Adrenal gland (tissue), 19 donors: ENCODE measurements at places on chromosomes 5 and 9.

DNA sequence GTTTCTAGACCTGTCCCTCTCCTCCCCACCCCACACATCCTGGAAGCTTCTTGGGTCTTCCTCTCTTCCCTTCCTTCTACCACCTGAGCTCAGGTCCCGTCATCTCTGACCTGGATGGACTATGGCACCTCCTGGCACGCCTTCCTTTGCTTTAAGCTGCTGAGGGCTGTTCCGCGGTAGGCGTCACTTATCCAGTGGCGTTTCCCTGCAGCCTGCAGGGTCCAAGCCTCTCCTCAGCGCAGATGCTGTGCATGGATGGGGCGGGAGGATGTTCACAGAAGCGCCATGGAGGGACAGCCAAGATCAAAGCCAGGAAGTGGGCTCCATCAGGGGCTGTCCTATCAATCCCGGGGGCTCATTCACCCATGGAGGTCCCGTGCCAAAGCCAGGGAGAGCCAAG is 23.8 kb upstream of the CNOT6 start:
- no peaks in the 10 kb centered on the region for H3K4me1 ChIP-seq
- DNase-seq, result no peak
- H3K4me3 ChIP-seq, result no peak overlapping the region
- H3K36me3 ChIP-seq, result no peaks in the 10 kb centered on the region

DNA sequence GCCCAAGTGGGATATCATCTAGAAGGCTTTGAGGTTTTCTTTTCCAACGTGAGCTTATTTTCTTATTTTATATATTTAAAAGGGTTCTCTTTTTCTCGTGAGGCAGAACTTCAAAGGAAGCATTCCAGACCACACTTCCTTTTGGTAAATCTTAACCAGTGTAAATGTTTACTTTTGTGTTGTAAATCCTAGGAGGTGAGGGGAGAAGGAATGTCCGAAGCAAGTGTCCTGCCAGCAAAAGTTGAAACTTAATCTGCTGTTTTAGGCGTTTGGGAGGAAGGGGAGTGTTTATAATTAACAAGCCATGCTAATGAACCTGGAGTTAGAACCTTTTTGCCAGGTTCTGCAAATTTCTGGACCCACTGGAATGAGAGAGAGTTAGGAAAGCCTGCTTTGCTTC is 37.9 kb downstream of the WWC1 start:
- DNase-seq, result no peak
- no peaks in the 10 kb centered on the region for H3K27me3 ChIP-seq
- no peaks in the 10 kb centered on the region for H3K36me3 ChIP-seq
- no peak overlapping the region for H3K4me3 ChIP-seq
- H3K27ac ChIP-seq, result no peak overlapping the region

- no peak overlapping the region for H3K4me3 ChIP-seq
- no peak overlapping the region for H3K27ac ChIP-seq
- peaks cover 5% of the 10 kb centered on the region for H3K4me1 ChIP-seq
- DNase-seq, result no peak
Observed at GRCh38 chr9:129580211-129580915, 40.5 kb downstream of the C9orf50 start.

DNA sequence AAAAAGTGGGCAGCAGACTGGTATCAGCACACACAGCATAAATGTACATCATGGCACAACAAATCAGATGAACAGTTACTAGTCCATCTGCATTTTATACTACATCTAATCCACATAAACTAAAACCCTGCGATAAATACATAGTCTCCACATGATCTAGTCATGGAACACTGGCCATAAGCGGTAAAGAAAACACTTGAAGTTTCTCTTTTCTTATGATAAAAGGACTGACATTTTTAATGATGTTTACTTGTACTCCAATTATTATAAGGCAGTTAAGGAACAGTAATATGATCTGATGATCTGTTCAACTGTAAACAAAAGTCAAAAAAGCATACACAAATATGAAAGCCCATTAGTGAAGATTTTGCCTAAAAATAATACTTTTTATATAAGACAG is 112.5 kb downstream of the MPDZ start:
- H3K27ac ChIP-seq, result no peak overlapping the region
- H3K4me1 ChIP-seq, result no peaks in the 10 kb centered on the region
- no peak for DNase-seq
- no peak overlapping the region for H3K4me3 ChIP-seq

GRCh38 chr9:4748612-4749011 is 7.6 kb upstream of the AK3 start:
- DNase-seq, result no peak
- H3K4me1 ChIP-seq, result no peaks in the 10 kb centered on the region
- H3K4me3 ChIP-seq, result no peak overlapping the region
- H3K27ac ChIP-seq, result no peak overlapping the region
- H3K36me3 ChIP-seq, result no peaks in the 10 kb centered on the region
